Activated CD8-positive, alpha-beta T cell treated with anti-CD3 and anti-CD28 coated beads, Interleukin-2, amount 10 ng/mL, durations not matched to agents 7 days and 5 days (primary cell): ENCODE measurements at places on chromosomes 11 and 22. TPM values are rescaled to one million over a fixed set of nuclear protein-coding genes. Genes with fewer than 3 reads are reported as not detected.

GRCh38 chr11:109096266-109096665, 325.7 kb upstream of the C11orf87 start:
- DNase-seq, result no peak

GRCh38 chr11:120378474-120378873, 42.3 kb downstream of the ARHGEF12 start:
- DNase-seq, result no peak

GRCh38 chr11:94740083-94741021, 27.8 kb upstream of the AMOTL1 start:
- no peak for DNase-seq

DNA sequence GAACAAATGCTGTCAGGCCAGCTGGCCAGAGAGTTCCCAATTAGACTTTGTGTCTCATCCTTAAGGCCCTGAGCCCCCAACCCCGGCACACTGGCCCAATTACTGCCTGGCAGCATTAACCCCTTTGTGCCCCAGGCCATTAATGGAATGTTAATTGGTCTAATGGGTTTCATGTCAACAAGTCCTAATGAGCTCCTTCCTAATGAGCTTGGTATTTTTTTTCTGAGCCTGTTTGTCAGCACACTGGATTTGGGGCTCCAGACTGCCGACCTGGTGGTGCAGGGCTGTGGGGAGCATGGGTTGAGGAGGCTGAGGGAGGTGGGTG, 148.8 kb downstream of the FEZ1 start:
- no peak for DNase-seq

DNA sequence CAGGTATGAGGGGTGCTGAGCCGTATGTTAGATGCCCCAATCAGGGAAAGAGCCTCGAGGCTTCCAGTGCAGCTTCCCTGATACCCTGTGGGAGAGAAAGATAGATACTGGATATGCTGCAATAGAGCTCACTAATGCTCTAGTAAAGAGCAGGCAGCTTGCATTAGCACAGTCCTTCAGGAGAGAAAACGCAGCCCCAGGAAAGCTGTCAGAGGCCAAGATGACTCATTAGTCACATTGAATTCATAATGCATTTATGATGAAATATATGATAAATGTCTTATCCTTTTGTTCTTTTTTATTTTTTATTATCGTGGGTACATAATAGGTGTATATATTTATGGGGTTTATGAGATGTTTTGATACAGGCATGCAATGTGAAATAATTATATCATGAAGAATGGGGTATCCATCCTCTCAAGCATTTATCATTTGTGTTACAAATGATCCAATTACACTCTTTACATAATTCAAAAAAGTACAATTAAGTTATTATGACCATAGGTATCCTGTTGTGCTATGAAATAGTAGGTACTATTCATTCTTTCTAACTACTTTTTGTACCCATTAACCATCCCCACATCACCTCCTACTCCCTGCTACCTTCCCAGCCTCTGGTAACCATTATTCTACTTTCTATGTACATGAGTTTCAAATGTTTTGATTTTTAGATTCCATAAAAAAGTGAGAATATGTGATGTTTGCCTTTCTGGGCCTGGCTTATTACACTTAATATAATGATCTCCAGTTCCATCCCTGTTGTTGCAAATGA, 94.5 kb upstream of the TOP3B start:
- DNase-seq, result no peak

Gene RIMBP3B
- total RNA-seq, result 0.18 TPM

Gene SEZ6L
- total RNA-seq, result not detected

Gene ANKRD49
- total RNA-seq, result 25.2 TPM
